ENCODE measurements at places on chromosomes 7 and 10. TPM values are rescaled to one million over a fixed set of nuclear protein-coding genes. Genes with fewer than 3 reads are reported as not detected.
A peak's percentile ranks its signal among the peaks of the same experiment; 100 is the strongest.

- DNase-seq, result no peak
These were observed 642.8 kb downstream of the TNS3 start for GRCh38 chr7:46939089-46939488.

DNA sequence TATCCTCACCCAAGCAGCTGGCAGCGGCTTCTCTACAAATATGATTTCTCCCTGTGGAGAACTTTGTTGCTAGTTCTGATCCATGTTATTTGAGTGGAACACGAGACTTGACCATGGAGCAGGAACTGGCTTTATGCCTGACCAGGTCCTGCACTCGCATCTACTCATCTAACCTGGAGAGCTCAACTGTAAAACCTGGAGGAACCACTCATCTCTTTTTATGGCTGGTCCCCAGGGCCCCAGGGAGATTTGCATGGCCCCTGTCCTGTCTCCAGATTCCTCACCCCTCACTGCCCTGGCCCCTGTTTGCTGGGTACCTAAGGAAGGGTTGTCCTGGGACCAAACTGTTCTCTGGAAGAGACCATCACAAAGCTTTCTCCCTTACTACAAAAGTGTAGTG, 16.0 kb downstream of the TCAF1 start:
- no peak for DNase-seq

DNA sequence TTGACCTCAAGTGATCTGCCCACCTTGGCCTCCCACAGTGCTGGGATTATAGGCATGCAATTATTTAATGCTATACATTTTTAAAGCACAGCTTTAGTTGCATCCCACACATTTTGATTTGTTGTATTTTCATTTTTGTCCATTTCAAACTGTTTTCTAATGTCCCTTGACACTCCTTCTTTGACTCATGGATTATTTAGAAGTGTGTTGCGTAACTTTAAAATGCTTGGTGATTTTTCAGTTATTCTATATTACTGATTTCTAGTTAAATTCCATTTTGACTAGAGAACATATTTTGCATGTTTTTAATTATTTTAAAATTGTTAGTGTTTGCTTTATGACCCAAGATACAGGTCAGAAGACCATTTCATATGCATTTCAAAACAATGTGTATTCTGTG, 28.8 kb downstream of the EVX1 start:
- no peak for DNase-seq

- peak; percentile 79 for DNase-seq
These were observed 190.0 kb downstream of the PLXNA4 start for GRCh38 chr7:132386201-132386681.

- no peak for DNase-seq
These were observed 2.9 kb upstream of the SPACDR start for GRCh38 chr7:100466653-100467605.

DNA sequence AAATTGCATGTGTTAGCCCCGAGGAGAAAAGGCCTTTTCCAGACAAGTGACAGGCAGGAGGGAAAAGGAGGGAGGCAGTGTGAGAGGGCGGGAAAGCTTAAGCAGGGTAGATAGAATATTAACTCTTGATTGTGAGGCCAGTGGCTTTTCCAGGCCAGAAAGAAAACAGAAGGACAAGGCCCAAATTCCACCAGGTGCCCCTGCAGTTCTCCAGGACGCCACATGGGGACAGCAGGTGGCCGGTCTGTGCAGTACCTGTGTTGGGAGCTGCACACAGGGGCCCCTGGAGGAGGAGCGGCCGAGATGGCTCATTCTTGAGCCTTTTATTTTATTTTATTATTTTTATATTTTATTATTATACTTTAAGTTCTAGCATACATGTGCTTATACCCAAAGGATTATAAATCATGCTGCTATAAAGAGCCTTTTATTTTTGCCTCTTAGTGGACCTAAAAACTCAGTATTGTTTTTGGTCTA, 141.3 kb upstream of the KLF14 start:
- DNase-seq, result no peak

- DNase-seq, result no peak
These were observed 229.2 kb downstream of the CELF2 start for GRCh38 chr10:11246752-11247467.

DNA sequence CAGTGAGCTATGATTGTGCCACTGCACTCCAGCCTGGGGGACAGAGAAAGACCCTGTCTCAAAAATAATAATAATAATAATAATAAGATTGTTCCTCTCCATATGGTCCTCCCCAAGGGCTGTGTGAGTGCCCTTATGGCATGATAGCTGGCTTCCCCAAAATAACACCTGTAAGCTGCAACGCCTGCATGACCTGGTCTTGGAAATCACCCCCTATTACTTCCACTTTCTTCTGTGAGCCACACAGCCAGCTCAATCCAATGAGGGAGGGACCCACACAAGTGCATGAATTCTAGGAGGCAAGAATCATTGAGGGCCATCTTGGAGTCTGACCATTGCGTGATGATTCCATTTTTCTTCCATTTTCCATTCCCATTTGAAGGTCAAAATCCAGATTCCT, 82.7 kb upstream of the CALN1 start:
- DNase-seq, result no peak

DNA sequence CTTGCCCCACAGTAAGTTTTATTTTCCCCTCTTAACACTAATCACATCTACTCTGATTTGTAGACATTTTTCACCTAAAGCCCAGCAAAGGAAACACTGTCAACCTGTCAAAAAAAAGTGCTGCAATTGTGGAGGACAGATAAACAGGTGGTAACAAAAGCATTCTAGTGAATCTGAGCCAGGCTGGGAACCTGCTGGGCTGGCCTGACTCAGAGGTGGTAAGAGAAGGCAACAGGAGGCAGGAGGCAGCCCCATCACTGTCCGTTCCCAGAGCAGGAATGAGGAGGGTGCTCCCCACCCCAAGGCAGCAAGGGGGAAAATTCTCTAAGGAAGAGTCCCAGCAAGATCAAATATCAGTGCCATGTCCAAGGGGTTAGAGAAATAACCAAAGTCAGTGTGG, 19.5 kb upstream of the HERPUD2 start:
- no peak for DNase-seq

DNA sequence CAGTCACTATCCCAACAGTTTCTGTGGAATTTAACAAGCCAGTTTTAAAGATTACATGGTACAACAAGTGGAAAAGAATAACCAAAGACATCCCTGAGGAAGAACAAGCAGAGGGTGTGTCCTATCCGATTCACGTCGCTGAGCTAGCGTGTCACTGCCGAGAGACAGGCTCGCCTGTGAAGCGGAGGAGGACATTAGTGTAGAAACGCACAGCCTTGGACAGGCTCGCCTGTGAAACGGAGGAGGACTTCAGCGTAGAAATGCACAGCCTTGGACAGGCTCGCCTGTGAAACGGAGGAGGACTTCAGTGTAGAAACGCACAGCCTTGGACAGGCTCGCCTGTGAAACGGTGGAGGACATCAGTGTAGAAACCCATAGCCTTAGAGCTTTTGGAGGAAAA, 52.7 kb upstream of the INPP5A start:
- DNase-seq, result peak; percentile 21

DNA sequence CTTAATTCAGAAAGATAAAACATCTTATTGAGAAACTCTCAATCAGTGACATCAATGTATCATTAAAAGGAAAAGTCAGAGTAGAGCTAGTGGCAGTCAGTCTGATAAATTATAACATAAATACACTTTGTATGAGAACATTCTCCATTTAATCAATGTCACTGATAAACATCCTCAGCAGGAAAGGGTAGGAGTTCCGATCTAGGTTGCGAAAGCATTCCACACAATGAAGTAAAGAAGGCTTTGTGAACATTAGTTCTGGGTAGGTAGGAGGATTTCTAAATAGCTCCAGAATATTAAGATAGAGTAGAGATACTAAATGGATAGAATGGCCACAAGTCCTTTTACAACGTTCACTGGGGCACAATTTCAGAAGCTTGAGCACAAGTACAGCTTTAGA, 179.7 kb upstream of the MALRD1 start:
- no peak for DNase-seq

DNA sequence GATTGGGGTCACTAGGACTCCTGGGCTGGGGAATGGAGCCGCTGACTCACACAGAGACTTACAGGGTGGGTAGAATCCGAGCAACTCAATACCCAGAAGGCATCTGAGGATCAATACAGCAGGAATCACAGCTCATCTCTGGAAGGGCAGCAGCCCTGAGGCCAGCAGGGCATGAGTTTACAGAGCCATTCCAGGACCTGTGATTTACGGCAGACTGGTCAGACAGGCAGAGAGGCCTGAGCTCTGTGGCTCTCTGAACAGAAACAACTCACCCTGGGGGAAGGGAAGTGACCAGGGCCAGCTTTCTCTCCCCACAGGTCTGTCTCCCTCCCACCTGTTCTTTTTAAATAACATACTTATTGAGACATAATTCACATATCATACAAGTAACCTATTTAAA, 88.2 kb upstream of the CXCL12 start:
- no peak for DNase-seq

GRCh38 chr7:156969972-156970420, 20.5 kb downstream of the NOM1 start:
- DNase-seq, result no peak

GRCh38 chr10:114992189-114992775, 54.3 kb downstream of the TRUB1 start:
- no peak for DNase-seq

- DNase-seq, result no peak
These were observed 612 bp downstream of the HILPDA start for GRCh38 chr7:128456255-128456725.

DNA sequence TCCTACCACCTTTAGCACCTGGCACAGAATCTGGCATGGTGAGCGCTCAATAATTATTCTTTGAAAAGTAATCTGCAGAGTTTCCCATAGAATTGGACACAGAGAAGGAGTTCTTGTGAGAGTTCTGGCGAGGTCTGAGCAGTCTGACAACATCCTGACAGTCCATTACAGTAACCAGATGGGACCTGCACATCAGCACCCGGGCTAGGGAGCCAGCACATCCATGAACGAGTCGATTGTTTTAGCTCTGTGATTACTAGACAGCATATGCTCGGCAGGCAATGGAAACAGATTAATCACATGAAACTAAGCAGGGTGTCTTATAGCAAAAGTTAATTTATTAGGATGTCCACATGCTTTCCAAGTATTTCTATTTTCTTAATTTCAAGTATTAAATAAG, 96.7 kb downstream of the SEMA3D start:
- peak; percentile 46 for DNase-seq

DNA sequence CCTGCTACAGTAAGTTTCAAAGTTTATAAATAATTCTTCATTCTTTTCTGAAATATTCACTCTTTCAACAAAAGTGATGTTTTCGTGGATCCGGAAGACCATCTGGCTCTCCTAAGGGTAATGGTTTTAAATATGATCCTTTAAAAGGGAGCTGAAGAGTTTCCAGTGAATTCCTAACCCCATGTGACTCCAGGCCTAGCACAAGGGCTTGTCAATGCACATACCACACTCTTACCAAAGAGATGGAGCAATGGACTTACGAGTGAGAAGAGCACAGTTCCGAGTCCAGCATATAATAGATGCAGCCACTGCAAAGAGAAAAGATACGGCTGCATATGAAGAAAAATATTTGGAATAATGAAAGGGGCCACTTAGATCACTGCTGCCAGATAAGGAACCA, 32.1 kb upstream of the GATAD1 start:
- DNase-seq, result no peak

GRCh38 chr7:40437498-40437897, 302.7 kb downstream of the SUGCT start:
- no peak for DNase-seq

DNA sequence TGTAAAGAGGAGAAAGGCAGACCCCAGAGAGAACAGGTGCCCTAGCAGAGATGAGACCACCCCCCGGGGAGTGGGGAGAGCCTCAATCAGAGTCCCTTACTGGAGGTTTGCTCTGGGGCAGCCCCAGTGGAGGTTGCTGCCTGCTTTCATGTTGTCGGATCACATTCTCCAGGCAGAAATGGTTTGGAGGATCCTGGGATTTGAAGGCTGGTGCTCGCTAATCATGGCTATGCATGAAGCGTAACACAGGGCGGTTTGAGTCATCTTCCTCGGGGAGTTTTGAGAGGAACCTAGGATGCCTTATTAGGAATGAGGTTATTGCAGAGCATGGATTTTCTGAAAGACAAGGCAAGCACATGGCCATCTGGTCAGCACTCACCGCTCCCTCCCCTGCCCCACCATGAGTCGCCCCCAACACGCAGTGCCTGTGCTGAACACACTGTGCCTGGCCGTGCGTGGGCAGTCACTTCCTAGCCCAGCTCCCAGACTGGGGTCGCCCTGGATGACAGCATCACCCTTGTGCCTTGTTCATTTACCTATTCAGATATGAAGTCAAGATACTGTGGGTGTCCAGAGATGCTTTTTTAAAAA, 319.9 kb downstream of the DPP6 start:
- DNase-seq, result no peak

DNA sequence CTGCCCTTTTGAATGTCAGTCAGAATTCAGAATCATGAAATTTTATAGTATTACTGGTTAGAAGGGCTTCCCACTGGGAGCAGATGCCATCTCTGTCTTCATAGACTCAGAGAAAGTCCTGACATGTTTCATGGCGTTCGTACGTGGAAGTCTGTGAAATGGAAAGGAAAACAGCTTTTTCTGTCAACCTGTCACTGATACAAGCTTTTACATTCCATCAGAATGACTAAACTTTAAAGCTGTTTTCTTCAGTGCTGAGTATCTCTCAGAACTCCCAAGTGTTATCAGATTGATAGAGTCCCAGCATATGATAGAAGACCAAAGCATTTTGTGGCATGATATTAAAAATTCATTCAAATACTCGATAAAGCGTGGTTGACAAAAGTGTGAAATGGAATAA, 726.7 kb upstream of the GALNT17 start:
- DNase-seq, result no peak

- no peak for DNase-seq
These were observed 229.8 kb upstream of the NPY start for GRCh38 chr7:24054236-24054635.

DNA sequence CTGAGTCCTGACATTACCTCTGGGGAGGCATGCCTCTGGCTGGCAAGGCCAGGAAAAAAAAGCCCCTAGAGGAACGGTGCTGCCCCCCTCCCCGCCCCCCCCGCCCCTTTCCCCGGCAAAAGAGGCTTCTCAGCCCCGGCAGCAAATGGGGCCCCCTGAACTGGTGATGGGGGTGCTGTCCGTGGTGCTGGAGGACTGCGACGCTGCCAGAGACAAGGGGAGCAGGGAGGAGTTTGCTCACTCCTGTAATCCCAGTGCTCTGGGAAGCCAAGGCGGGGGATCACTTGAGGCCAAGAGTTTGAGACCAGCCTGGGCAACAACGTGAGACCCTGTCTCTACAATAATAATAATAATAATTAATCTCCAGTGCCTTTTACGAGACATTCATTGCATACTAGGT, 23.7 kb downstream of the SRRM3 start:
- DNase-seq, result peak; percentile 49

- no peak for DNase-seq
These were observed 46.8 kb downstream of the DLG5 start for GRCh38 chr10:77879710-77880109.

Gene SPDYE16
- not detected for total RNA-seq

Gene LEP
- total RNA-seq, result 0.86 TPM

Gene AIFM2
- total RNA-seq, result 20.2 TPM

Gene CHST3
- total RNA-seq, result 15.4 TPM

Gene CNTNAP2
- total RNA-seq, result 0.48 TPM

Gene LRRC4
- 1.9 TPM for total RNA-seq

Gene SOSTDC1
- 0.67 TPM for total RNA-seq

Gene HABP2
- 0.24 TPM for total RNA-seq

Gene CYP3A7
- not detected for total RNA-seq

Gene GRID1
- total RNA-seq, result 1.1 TPM

Gene TNPO3
- 32.8 TPM for total RNA-seq

Gene AKR1C8
- total RNA-seq, result not detected

Gene PAX4
- not detected for total RNA-seq
